ENCODE measurements at places on chromosomes 6 and 20. TPM values are rescaled to one million over a fixed set of nuclear protein-coding genes. Genes with fewer than 3 reads are reported as not detected.

- no peak for DNase-seq
Measured at GRCh38 chr6:45728674-45729073, 287.0 kb downstream of the CLIC5 start.

DNA sequence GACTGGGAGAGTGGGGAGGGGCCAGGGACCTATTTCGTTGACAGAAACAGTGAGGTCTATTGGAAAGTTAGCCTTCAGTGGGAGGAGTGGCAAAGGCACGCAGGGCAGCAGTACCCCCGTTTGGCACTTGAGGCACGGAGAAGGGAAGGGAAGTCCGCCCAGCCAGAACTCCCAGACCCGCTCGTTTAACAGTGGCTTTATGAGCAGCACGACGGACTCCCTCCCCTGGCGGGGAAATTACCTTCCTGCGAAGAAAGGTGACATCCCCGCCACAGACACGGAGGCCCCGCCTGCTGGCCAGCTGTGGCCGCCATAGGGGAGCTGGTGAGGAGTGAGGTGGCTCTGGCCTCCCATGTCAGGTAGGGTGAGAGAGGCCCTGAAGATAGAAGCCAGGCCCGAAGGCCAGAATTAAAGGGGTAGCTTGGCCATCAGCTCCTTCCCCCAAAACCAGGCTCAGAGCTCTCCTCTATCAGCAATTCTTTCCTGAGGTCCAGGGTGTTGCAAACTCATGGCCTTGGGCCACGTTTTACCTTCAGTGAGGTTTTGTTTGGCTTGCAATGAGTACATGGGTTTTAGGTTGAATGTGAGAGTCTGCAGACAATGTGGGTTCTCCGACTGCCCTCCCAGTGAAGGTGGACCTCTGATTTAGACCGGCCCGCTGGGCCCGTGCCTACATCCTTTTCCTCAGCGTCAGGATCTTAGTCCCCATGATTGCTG lies 123.7 kb downstream of the MRPL14 start:
- DNase-seq: no peak

GRCh38 chr20:14955399-14955798 lies 618.0 kb upstream of the FLRT3 start:
- DNase-seq: no peak

- no peak for DNase-seq
Measured at GRCh38 chr20:33263784-33264183, 19.2 kb upstream of the BPIFB1 start.

DNA sequence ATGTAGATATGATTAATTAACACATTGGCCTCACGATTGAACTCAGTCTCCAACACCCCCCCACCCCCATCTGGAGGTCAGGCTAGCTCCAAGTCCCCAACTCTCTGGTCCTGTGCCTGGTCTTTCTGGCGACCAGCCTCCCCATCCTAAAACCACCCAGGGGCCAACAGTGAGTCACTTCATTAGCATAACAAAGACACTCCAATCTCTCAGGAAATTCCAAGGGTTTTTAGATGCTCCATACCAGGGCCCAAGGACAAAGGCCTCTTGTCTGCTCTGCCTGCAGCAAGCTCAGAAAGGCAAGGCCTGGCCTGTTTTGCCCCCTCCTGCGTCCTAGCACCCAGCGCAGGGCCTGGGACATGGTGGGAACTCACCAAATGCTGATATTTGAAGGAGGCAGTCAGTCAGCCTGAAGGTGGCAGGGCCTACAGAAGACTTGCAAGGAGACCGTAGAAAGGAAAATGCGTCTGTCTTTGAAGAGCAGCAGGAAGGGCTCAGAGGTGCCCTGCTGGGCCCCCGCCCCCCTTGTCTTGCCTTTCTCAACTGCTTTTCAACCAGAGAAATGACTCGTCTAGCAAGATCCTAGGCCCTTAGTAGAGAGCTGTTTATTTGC lies 184.7 kb downstream of the CDH4 start:
- no peak for DNase-seq

DNA sequence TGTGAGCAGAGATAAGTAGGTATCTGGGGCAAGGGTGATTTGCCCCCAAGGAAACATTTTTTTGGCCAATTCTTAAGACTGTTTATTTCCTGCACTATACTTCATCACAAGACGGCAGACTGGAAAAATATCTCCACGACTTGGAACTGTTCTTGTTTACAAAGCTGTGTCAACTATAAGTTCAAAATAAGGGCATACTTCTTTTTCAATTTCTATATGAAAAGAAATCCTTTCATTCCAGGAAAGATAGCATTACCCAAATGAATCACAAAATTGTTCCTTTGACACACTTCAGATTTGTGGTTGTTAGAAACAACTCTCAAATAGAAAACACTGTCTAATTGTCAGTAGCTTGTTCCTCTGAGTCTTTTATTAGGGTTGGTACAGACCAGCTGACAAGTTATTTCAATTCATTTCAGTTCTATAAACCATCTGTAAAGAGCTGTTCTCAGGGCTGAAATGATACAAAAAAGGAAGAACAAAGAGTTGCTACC lies 212.9 kb upstream of the PRDM1 start:
- no peak for DNase-seq

GRCh38 chr20:52972965-52973819 lies 1.0 kb downstream of the TSHZ2 start:
- DNase-seq: peak; percentile 12

DNA sequence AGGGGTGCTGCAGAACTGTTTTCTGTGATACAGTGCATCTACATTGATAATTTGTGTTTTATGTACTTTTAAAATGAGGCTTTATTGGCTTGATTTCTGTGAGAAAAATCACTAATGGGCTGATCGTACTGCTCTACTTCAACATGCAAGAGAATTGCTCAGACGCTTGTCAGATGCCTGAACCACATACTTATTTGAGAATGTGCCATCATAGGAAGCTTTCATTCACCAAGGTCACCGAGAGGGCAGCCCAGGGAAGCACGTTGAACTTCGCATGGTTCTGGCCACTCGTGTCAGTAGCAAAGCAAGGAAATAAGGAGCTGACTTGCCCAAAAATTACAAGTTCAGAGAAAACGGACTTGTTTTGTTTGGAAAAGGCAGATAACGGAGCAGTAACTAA lies 168.5 kb upstream of the AKAP12 start:
- no peak for DNase-seq

- DNase-seq: no peak
Measured at GRCh38 chr20:53897884-53898555, 172.4 kb downstream of the BCAS1 start.

WFDC2 gene
- not detected for total RNA-seq

PRL gene
- not detected for total RNA-seq

PDE10A gene
- not detected for total RNA-seq

PABPC1L gene
- total RNA-seq: 101 TPM

All from activated T-helper 1 cell treated with anti-CD3 and anti-CD28 coated beads, Interleukin-12 subunit alpha, Interleukin-12 subunit beta, Interleukin-2, Interleukin-4 antibody, amounts not matched to agents 30 ng/mL and 10 ng/mL and 1 ng/mL, durations not matched to agents 14 hours and 24 hours and 36 hours (primary cell).